ENCODE measurements at places on chromosomes 11 and 22.

DNA sequence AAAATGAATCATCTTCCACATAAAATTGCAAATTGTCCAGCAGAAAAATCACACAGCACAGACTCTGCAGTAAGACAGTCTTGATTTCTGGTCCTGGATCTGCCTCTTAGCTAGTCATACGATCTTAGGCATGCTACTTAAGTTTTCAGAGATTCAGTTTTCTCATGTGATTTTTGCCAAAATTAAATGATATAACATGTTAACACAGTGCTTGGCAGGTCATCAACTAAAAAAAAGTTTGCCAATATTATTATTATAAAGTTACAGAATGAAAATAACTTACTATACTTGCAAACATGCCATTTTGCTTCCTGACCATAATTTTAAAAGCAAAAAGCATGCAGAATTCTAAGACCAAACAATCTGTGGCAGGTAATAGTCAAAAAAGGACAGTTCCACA is 15.1 kb downstream of the RAB30 start:
- no peak for DNase-seq

GRCh38 chr11:107565219-107565937 is at the start of gene ALKBH8:
TSS of gene ALKBH8 (minus strand) at chr11:107565735. CDS start at chr11:107560893, 4,842 bp downstream.
- DNase-seq, result peak; percentile 86

GRCh38 chr11:103958475-103959215 is 77.8 kb upstream of the DDI1 start:
- DNase-seq, result no peak

DNA sequence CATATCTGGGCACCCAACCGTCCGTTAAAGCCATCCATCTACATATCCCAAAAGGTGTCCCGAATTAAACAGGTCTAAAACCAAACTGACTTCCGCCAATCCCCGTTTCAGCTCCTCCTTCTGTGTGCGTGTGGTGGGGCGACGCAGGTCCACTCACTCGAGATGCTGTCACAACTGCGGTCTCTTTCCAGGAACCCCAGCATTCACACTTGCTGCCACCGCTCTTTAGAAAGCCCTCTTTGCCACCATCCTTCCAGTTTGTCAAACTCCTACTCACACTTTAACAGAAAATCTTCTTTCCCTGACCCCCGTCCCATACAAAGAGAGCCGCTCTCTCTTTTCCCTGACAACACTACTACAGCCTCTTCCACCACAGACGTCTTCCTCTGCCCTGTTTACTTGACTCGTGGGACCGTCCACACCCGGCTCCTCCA is 467 bp downstream of the ESS2 start:
- DNase-seq, result no peak

DNA sequence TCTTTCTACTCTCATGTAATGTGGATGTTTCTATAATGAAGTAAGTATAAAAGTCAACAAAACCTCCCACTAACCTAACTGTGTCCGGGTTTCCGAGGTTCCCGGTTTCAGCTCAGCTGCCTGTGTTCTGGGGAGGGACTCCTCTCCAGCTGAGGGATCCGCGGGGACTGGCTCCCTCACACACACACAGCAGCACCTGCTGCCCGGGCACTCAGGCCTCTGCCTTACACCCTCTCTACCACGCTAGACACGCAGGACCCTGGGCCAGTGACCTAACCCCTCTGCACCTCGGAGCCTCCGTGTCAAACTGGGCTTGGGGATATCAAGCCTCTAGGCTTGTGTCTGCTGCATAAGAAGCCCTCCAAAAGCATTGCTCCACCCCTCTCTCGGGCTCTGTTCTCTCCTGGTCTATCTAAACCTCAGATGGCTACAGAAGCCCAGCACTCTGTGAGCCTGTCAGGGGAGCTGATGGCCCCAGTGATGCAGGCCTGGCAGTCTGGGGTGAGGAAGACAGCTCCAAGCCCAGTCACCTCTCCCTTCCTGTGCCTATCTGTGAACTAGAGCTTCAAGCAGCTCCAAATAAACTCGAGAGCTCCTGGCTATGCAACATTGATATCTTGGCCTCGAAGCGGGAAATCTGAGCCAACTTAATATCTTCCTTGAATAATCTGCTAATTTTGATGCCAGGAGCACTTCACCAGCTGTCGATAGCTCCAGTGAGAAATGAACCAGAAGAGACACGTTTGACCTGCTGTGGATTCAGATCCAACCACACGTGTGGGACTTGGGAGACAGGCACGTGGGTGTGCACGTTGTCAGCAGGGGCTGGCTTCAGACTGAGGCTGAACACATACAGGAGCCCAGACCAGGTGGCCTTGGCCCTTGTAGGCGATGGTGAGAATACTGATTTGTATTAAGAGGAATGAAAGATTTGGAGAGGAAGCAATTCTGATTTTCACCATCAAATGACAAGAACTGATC is 232.7 kb upstream of the B3GAT1 start:
- no peak for DNase-seq

DNA sequence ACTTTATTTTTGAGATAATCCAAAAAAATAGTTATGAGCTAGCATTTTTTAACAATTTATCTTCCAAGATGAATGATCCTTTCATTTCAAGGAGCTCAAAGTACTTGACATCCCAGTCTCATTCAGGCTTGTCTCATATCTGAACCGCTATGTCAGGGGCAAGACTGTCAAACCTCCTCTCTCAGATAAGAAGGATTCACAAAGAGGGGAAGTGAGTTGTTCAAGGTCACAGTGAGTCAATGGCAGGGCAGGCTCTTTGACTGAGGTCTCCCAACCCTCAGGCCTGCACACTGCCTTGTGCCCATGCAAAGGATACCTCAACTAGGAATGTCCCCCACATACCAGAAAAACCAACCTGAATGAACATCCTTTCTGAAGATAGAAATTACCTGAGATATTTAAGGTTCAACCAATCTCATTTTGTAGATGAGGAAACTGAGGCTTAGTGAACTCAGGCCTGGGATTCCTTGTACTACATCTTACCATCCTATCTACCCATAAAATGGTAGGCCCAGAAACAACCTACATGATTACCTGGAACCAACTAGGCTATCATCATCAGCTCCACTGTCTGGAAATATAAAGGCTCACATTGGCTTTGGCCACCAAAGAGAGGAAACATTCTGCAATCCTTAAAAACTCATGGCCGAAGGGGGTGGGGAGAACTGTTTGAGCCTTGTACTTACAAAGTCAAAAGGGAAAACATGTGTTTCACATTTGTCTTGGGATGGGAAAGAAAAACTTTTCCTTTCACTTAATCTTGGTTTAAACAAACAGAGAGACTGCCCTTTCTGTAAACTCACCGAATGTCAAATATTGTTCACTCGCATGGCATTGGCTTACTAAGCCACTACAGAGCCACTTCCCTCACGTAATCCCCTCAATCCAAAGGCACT is 51.1 kb downstream of the LIF start:
- no peak for DNase-seq

DNA sequence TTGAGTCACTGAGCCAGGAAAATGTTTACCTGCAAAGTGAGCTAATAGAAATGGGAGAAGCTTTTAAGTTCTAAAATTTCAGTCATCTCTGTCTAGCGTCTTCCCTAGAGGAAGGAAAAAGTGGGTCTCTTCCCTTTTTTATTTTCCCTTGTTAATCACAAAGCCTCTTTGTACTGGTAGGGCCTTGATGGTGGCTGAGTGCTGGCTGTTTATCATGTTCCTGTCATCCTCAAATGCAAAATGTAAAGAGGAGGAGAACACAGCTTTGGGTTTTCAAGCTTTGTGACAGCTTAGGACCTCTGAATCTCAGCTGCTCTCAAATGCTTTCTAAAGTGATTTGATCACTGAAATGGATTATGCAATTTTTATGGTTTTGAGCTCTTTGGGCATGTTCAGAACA is 222.0 kb downstream of the TMEM135 start:
- no peak for DNase-seq

DNA sequence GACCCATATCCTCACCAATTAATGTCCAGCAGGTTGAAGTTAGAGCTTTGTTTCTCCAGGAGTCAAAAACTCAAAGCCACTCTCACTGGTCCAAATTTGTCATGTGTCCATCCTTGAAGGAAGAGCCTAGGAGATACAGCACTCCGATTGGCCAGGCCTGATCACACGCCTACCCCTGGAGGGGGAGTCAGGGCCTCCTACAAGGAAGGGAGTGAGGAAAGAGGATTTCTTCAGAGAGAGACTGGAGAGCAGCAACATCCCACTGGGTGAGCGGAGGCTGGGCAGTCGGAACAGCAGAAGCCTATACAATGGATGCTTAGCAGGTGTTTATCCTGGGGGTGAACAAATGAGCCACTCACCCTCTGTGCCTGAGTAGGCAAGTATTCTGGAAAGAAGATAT is 113.9 kb downstream of the TRIM29 start:
- DNase-seq, result no peak

DNA sequence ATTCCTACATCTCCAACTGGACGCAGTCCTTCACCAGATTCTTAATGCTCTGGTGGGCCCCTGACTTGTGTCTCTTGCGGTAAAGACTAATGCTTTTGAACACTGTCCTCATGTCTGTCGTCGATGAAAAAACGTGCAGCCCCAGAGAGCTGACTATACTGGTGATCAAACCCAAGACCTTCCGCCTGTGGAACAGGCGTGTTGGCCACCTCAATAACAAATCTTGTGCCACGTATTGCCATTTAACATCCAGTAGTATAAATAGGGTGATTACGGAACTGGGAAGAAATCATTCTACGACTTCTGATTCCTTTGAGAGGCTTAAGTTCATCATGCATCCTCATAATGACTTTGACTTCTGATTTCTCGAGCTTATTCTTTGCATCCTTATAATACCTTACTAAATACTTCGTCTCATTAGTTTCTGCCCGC is 45.6 kb downstream of the OR4D9 start:
- DNase-seq, result no peak

- DNase-seq, result no peak
Observed at GRCh38 chr11:2099516-2100349, 39.5 kb downstream of the IGF2 start.

GRCh38 chr22:42651134-42651533 is 1.9 kb upstream of the CYB5R3 start:
- DNase-seq, result peak; percentile 32

DNA sequence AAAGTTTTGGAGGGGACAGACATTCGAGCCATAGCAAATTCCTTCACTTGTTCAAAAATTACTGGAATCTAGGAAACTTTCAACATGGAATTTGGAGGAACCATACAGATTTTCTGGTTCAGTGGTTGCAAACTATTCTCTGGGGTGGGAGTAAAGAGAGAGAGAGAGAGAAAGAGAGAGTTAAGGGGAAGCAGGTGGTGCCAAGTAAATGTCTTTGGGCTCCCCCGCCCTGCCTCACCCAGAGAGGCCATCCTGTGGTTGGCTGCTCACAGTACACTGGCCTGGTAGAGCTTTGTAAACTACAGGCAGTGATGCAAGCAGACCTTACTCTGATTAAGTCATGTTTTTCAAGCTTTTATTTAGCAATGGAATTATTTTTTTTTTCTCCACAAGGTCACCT is 82.6 kb downstream of the ADAMTS15 start:
- DNase-seq, result no peak

DNA sequence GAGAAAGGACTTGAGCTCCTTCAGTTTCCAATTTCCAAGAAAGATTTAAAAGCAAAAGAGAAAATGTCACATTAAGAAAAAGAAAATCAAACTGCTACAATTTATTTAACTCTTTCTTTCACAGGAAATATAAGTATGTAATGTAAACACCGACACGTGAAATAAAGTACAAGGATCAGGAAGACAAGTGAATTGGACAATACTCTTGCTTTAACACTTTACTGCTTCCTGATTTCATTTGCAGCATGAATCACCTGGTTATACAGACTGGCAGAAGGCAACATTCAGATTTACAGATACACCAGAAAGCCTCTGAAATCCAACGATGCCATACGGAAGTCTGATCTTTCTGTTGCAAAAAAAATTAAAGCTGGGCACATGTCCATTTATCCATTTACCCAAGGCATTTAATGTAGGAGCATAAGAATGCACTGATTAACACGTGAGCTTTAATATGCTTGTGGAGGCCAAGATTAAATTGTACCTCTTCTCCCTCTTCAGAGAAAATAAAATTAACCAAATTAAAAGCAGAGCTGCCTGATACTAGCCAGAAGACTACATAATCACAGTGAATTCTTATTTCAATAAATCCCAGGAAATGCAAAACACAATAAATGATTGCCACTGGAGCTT is 16.0 kb upstream of the PPP2R1B start:
- no peak for DNase-seq

- no peak for DNase-seq
Observed at GRCh38 chr11:134380229-134380628, 31.8 kb downstream of the B3GAT1 start.

All from right cardiac atrium (tissue), 5 donors.